ENCODE measurements at places on chromosomes 3 and 15.

- no peak for DNase-seq
These were observed 40.9 kb upstream of the STRIT1 start for GRCh38 chr3:155334215-155334913.

DNA sequence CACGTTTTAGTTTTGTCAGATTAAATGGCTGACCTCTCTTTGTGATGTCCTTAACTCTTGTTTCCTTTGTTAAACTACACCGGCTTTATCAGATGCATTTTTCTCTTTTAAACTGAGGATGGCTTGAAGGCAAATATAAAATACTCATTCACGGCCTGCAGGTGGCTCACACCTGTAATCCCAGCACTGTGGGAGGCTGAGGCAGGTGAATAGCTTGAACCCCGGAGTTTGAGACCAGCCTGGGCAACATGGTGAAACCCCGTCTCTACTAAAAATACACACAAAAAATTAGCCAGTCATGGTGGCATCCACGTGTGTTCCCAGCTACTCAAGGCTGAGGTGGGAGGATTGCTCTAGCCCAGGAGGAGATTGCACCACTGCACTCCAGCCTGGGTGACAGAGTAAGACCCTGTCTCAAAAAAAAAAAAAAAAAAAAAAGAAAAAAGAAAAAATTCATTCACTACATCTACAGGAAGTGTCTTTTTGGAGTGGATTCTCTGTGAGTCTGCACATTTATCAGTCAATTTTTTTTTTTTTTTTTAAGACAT is 34.7 kb upstream of the SACM1L start:
- no peak for DNase-seq

DNA sequence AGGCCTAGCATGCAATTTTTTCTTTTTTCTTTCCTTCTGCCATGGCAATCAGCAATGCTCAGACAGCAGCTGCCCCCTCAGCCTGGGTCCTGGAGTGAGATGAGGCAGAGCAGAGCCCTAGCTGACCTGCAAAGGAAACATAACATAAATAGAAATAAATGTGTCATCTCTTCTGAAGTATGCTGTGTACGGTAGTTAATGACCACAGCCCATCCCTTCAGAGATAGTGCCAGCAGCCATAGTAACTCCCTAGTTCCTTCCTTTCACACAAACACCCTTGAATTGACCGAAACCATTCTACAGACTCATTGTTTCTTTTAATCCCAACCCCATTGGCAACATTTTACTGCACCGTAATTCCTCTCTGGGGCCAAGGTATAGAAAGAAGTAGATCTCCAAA is 8.4 kb upstream of the CD47 start:
- no peak for DNase-seq

GRCh38 chr15:98657721-98658120 is 9.4 kb downstream of the IGF1R start:
- DNase-seq, result no peak

DNA sequence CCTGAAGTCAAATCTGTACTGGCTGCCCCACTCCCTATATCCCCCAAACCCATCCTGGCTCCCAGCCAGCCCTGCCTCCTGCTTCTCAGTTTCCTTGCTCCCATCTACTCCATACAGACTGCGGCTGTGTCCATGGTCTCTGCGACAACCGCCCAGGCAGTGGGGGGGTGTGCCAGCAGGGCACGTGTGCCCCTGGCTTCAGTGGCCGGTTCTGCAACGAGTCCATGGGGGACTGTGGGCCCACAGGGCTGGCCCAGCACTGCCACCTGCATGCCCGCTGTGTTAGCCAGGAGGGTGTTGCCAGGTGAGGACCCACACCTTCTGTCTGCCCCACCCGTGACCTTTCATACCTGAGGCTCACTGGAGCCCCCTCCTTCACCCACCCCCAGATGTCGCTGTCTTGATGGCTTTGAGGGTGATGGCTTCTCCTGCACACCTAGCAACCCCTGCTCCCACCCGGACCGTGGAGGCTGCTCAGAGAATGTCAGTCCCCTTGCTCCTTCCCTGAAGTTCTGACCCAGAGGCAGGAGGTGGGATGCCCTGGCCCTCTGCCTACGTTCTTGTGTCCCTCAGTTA is 14.7 kb downstream of the STAB1 start:
- no peak for DNase-seq

GRCh38 chr15:48643776-48644466 is 1.6 kb downstream of the FBN1 start:
- DNase-seq, result no peak

GRCh38 chr3:119227070-119227850 is 13.4 kb downstream of the B4GALT4 start:
- DNase-seq, result no peak

GRCh38 chr15:65051266-65051665 is 6.1 kb downstream of the SLC51B start:
- no peak for DNase-seq

DNA sequence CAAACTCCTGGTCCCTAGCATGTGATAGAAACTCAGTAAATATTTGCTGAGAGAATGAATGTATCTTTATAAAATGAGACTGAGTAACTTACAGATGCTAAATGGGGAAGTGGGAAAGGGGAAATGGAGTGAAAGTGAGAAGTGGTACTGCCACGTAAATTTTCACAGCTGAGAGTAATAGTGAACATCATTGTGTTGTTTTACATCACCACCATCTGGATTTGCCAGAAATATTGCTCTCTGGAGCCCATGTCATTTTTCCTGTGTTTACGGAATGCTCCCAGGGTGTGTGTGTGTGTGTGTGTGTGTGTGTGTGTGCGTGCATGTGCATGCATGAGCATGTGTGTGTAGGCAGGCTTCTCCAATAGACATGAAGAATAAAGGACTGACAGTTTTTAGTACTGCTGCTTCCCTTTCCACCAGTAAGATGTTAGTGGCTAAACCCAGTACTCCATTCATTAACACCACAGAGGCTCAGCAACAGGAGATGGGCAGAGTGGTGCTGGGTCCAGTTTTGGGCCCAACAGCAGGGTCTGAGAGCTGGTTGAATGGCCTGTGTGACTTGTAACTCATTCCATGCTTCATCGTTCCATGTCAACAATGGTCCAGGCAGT is 57.3 kb downstream of the DIPK2A start:
- DNase-seq, result no peak

All from A549 (cell line).